Activated gamma-delta T cell treated with Interleukin-2 at 50 U/mL for 16 hours (primary cell): ENCODE measurements at places on chromosomes 1 and 21.

GRCh38 chr1:166017395-166017794 lies 149.4 kb downstream of the FAM78B start:
- no peak for DNase-seq

DNA sequence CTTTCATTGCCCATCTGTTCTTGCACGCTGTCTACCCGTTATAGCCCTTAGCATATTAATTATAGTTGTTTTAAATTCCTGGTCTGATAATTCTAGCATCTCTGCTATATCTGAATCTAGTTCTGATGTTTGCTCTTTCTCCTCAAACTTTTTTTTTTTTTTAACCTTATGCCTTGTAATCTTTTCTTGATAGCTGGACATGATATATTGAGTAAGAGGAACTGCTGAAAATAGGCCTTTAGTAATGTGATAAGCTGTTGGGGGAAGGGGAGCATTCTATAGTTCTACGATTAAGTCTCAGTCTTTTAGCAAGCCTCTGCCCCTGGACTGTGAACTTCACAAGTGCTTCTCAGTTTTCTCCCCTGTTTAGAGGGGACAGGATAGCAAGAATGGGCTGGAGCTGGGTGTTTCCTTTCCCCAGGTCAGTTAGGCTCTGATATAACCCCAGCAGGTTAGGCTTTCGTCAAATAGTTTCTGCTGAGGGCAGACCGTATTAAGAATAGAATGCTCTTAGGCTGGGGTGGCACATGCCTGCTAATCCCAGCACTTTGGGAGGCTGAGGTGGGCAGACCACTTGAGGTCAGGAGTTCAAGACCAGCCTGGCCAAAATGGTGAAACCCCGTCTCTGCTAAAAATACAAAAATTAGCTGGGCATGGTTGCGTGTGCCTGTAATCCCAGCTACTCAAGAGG lies 62.2 kb downstream of the ZFYVE9 start:
- no peak for DNase-seq

- no peak for DNase-seq
These were observed 10.4 kb downstream of the ZNF697 start for GRCh38 chr1:119637710-119638109.

DNA sequence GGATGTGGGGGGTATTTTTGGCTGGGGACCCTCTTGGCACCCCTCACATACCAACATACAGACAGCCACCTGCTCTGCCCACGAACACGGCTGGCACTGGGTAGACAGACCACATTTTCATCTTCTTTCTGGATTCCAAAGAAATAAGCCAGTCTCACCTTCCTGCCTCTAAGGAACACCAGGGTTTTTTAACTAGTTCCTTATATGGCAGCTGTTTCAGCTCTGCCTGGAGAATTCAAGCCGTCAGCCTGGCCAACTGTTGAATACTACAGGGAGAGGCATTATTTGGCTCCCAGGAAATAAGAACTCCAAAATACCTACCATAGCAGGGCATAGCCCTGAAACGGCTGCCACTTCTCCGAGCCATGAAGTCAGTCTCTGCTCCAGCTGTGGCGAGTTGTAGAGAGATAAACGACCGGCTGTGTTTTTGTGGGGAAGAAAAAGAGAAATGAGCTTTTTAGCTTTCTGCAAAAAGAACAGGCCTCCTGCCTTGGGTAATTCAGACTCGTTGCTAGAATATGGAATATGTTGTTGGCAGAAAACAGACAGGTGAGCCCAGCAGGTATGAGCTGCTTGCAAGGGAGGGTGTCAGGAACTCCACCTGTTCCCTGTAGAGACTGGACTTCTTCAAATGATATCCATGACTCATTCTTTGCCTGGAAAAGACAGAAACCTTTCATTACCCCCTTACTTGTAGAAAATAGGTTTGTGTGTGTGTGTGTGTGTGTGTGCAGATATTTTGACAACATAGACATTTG lies 51.8 kb downstream of the MT1HL1 start:
- no peak for DNase-seq

DNA sequence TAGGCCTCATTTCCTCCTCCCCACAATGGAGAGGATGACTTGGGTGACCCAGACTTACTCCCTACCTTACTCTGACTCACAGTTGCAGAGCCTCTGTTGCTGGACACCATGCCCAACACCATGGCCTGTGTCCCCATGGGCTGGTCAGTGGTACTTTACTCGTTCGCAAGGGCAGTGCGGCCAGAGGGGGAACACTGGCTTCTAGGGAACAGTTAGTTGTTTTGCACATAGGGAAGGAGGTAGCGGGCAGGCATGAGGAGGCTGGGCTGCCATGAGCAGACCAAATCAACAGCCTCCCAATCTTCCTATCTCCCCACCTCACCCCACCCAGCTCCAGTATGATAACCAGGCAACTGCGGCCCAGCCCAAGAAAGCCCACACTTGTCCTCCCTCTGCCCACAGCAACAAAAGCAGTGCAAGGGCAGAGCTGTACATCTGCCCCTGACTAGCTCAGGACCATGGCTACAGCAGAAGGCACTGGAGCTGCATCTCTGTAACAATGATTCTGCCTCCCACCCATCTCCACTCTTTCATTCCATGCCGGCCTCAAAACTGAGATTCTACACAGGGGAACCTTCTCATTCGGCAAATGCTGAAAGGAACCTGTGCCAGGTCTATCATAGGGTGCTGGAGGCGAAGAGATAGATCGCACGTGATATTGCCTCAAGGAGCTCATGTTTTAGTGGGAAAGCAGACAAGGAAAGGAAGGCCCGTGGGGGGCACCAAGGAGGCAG lies 18.6 kb downstream of the TAL1 start:
- DNase-seq = no peak

GRCh38 chr1:161373442-161373841 lies 5.8 kb upstream of the CFAP126 start:
- DNase-seq = no peak

GRCh38 chr1:236645016-236645680 lies 40.8 kb upstream of the HEATR1 start:
- DNase-seq = no peak

DNA sequence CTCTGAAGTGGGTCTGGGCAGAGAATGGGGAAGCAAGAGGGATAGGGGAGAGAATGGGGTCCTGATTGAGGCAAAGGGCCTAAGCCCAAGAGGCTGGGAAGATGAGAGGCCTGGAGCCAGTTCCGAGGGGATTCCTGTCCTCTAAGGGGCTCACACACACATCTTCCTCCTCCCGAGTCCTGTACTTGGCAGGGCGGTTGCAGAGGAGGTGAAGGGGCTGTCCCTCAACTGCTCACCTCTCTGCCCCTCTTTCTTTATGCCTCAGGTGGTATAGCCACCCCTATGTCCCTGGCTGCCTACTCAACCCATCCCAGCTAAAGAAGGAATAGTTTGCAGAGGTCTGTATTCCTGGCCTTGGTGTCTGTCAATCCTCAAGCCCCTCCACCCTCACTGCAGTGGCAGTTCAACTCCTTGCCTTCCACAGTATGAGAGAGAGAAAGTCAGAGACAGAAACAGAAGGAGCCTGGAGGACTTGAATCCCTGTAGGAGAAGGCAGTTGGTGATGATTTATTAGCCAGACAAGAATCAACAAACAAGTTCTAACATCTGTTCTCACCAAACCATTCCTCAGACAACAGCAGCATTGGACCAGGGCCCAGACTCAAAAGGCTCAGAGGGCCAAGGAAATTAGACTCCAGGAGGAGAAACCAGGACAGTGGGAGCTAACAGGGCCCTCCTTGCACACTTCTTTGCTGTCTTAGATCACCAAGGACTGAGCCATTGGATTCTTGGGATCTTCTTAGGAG lies 10.7 kb downstream of the SH2D2A start:
- no peak for DNase-seq

DNA sequence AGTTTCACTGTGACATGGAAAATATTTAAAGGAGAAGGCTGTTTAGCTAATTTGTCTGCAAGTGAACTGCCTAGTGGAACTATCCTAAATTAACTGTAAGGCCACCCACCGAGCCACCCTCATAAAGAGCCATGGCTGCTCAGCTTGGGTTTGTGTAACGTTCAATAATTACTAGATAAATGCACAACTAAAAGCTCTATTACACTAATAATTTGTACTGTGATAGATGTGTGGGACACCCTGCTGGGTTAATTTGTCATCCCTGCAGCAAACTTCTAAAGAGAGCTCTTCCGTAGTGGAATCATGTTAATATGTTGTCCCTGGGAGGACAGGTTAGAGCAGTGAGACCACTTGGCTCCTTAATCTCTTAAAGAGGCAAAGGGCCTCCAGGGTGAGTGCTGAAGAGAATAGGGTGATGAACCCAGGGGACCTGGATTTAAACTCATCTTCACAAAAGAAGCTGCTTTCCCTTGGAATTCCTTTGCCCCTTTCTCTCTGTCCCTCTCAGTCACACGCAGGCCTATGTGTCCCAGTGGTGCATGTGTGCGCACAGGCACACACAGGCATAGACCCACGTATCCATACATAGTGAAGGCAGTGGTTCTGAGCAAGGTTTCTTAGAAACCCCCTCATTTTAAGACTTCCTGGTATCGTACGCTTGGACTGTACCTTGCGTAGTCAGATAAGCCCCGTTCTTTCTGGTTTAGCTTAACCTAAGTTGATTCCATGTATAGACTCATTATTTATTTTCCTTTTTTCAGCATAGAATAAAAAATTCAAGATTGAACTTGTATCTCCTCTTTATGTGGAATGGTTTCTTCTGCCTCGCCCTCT lies 310.3 kb downstream of the NFIA start:
- no peak for DNase-seq

- no peak for DNase-seq
These were observed 2.4 kb downstream of the BLACAT1 start for GRCh38 chr1:205453466-205453865.

- no peak for DNase-seq
These were observed 35.8 kb downstream of the LHX8 start for GRCh38 chr1:75170011-75170410.
